ENCODE measurements at places on chromosomes 2 and 18.

- DNase-seq, result no peak
Observed at GRCh38 chr2:149115781-149116180, 77.3 kb downstream of the LYPD6B start.

DNA sequence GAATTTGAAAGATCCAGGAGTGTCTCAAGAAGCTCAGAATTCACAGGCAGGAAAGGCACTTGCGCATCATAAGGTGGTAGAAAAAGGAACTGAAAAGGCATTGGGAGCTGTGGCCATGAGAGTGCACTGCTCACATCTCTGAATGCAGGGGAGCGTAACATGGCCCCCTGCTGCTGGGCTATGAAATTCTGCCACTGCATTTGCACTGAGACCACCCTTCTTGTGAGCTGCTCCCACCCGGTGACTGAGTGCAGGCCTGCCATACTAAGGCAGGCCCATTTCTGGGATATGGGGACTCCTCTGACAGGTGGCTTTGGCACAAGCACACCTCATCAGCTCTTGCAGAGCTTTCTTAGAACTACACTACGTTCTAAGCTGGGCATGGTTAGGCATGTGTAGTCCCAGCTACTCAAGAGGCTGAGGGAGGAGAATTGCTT is 25.3 kb upstream of the STARD7 start:
- DNase-seq, result no peak

GRCh38 chr18:62187543-62188510 is 772 bp downstream of the RELCH start:
- peak; percentile 12 for DNase-seq

DNA sequence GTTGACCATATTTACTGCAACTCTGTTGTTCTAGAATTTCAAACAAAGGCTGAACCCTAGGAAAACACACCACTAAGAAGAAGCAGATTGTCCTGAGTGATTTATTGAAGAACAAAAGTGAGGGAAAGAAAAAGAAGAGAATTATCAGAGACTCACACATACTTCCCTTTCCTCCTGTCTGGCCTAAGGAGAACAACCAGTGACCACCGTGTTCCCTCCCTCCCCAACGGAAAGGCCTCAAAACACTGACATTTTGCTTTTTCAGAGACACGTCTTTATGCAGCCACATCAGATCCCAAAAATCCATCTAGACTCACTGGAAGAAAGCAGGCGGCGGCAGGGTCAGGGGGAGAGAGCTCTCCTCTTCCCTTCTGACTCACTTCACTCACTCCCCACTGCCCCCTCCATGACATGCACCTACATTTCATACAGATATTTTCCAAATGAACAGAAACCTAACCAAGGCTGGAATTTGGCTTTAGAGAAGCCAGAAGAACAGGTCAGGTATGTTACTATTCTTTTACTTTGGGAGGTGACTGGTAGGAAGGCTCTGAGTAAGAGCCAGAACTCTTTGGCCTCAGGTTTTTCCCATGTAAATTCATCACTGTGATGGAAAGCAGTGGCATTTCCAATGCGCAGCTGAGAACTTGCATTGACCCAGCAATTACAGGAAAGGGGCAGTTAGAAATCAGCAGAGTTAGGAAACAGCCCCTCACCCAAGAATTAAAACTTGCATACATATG is 169.9 kb downstream of the BCL11A start:
- DNase-seq, result no peak

DNA sequence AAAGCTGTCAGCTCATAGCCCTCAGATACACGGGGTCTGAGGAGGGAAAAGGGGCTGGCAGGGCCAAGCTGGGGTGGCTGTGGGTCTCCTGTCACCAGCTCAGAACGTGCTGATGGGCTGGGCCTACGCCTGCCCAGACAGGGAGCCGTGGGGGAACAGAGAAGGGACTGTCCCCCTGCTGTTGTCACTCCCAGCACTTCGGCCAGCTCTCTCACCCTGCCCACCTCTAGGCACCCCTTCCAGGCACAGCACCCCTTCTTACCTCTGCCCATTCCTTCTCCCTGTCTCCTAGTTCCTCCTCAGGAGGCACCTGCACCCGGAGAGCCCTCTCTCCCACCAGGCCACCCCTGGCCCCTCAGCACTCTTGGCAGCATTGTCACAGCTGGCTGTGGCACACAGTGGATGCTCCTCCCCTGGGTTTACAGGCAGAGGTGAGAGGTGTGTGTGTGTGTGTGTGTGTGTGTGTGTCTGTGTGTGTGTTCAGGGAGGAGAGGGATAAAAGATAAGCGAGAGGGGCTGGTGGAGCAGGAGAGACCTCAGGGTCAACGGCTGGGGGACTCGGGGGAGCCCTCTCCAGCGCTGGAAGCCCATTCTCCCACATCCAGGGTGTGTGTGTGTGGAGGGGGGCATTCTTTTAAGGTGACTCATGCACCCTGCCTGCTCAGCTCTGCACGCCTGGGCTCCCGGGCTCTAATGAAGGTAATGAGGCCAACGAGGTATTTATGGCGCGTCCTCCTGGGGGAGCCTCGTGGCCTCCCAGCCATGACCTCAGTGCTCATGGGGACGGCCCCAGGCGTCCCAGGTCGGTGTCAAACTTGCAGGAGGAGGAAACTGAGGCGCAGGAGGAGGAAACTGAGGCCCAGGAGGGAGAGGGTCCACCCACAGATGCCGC is 66.1 kb upstream of the SMAD7 start:
- DNase-seq, result no peak

Measured in effector memory CD8-positive, alpha-beta T cell (primary cell).